Camera-type eye (tissue), 1 donor: ENCODE measurements at places on chromosomes 4 and X. TPM values are rescaled to one million over a fixed set of nuclear protein-coding genes. Genes with fewer than 3 reads are reported as not detected.

The PDZD11 gene
- 43.7 TPM for total RNA-seq

The PPBP gene
- total RNA-seq = 17.5 TPM

The ERAS gene
- not detected for total RNA-seq

The HOPX gene
- total RNA-seq = 26.4 TPM

The MSX1 gene
- total RNA-seq = 4.1 TPM
